AG04450 (cell line): ENCODE measurements at places on chromosomes 11 and 22.

GRCh38 chr11:131917634-131918384, 547.4 kb downstream of the NTM start:
- DNase-seq, result no peak

DNA sequence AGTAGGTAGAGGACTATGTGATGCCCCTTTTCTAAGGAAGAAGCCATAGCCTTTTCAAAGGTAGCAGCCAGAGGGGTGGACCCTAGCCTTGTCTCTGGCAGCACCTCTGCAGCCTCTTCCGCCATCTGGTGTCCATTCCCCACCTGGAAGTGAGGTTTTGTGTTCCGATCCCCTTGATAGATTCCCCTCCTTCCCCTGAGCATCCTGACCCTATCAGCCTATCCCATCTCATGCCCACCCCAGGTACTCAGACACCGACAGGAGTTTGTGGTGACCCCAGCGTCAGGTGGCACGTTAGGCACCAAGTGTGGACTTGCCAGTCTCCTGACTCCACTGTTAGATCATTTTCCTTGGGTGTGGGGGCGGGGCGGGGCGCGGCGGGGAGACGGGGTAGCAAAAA, 398 bp upstream of the FAM89B start:
- DNase-seq, result no peak

- DNase-seq, result no peak
Observed at GRCh38 chr11:28525636-28526405, 417.6 kb downstream of the METTL15 start.

- DNase-seq, result peak; percentile 27
Observed at GRCh38 chr11:43567396-43567975, 113.1 kb upstream of the HSD17B12 start.

GRCh38 chr11:108135845-108136544, 14.6 kb downstream of the ACAT1 start:
- no peak for DNase-seq

- DNase-seq, result no peak
Observed at GRCh38 chr11:125662689-125663088, 18.0 kb downstream of the ACRV1 start.

- no peak for DNase-seq
Observed at GRCh38 chr11:73510877-73511276, 87.0 kb downstream of the FAM168A start.

GRCh38 chr11:1853376-1854131, 670 bp downstream of the LSP1 start:
- DNase-seq, result no peak

- no peak for DNase-seq
Observed at GRCh38 chr11:73480677-73481076, 104.5 kb downstream of the RELT start.

GRCh38 chr11:127825183-127825582, 762.2 kb downstream of the ETS1 start:
- no peak for DNase-seq

DNA sequence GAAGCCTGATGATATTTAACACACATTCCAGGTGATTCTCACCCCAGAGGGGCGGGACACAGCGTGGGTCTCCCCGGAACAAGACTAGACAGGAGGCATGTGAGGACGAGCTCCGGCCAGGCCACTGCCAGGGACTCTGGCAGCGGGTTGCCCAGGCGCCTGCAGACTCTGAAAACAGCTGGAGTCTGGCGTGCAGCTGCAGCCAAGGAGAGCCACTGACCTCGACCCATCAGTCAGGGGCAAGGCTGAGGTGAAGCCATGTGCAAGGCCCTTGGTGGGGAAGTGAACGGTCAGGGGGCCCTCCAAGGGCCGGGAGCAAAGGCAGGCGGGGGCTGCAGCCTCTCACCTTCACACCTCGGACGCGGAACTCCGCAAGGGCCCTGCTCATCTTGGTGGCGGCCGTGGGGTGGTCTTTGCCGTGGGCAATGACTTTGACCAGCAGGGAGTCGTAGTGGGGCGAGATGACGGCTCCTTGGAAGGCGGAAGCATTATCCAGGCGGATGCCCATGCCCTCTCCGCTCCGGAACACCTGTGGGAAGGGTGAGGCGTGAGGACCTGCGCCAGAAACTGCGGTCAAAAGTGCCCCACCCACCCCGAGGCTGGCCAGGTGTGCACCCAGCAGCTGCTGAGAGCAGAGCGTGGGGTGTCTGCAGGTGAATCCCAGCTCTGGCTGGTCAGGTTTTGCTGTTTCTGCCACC, 6.7 kb downstream of the LRFN4 start:
- no peak for DNase-seq

- no peak for DNase-seq
Observed at GRCh38 chr11:45473341-45473895, 187.3 kb upstream of the SYT13 start.

- DNase-seq, result no peak
Observed at GRCh38 chr11:91932151-91932821, 292.3 kb upstream of the FAT3 start.

DNA sequence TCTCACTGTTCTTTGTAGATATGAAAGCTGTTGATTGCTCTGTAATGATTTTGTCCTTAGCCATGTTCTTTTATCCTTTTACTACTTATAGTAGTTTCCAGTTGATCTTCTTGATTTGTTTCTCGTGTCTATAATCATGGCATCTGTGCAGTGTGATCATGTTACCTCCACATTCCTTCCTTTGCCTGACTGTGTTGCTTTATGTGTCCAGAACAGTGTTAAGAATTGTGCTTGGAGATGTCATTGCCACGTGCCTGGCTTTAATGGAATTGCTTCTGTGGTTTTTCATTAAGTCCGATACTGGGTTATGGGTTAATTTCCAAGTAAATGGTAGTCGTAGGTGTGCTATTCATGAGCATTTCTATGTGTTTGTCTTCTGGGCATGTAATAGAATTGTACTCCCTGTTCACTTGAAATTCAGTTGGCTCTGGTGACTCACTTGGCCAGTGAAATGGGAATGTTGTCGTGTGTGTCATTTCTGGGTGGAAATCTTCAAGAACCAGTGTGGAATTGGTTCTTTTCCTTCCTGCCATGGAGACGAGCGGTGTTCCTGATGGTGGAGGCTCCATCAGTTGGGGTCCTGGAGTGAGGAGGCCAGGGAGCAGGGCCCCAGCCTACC, 6.8 kb downstream of the GTSE1 start:
- DNase-seq, result no peak

GRCh38 chr11:61710019-61710418, 29.8 kb downstream of the DAGLA start:
- no peak for DNase-seq

DNA sequence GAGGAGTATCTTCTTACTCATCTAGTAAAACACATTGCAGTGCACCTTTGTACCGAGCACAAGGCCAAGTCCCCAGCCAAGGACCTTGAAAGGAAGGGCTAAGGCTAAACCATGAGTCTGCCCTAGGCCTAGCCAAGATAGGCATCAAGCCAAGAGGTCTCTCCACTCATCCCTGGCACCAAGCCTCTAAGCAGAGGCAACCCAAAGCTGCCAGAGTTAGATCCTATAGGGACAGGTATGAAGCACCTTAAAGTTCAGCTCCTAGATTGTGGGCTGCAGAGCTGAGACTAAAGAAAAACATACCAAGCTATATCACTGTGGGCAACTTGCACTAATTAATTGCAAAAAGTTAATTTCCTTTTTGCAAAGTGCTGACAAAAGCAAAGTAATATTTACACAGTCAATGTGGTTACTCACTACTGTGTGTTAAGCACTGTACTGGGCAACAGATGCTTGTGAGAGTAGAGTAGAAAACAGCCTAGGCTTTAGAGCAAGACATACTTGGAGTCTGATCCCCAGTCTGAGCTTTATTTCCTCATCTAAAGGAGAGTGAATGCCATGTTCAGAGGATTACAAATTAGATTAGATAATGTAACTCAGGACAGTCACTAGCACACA, 7.2 kb downstream of the COA4 start:
- DNase-seq, result no peak

GRCh38 chr22:30426388-30427353, 1.1 kb downstream of the MTFP1 start:
- DNase-seq, result no peak

DNA sequence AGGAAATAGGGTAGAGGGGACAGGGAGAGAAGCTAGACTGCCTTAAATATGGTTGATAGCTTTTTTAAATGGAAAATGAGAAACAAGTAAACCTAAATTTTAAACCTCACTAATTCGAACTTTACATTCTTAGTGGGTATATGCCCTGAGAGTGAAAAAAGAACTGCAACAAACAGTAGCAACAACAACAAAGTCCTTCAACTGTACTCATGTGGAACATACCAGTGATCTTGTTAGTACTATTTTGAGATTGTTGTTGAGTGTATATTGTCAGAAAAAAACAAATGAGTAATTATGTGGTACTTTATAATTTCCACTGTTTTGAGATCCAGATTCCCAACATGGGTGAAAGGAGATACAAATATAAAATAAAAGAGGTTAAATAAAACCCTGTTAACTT, 88.9 kb upstream of the TNRC6B start:
- no peak for DNase-seq

DNA sequence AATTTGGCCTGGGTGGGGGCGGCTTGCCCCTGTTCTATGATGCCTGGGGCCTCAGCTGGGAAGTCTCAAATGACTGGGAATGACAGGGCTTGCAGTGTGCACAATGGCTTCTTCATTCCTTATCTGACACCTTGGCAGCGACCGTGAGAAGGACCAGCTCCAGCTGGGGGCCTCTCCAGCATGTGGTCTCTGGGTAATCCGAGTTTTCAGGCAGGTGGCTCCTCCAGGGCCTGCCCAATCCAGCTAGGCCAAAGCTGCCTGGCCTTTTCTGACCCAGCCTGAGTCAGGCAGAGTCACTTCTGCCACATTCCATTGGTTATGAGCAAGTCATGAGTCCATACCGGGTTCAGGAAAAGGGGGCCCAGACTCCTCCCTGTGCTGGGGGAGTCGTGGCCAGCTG, 646.0 kb downstream of the OPCML start:
- peak; percentile 75 for DNase-seq

DNA sequence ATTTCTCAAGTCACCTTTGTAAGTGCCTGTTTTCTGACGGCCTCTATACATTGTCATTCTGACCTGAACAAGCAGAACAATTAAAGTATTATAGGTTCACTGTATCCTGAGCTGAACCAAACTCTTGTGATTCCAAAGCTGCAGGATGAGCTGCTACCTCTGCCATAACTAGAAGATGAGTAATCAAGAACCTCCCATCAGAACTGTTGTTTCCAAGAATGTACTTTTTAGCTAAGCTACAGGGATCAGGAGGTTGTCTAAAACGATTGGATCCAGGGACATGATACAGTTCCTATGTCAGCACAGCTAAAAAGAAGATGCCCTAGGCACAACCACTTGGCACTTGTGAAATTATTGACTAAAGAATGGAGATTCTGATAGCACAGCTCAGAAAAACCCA, 288.4 kb upstream of the CCDC90B start:
- no peak for DNase-seq

- DNase-seq, result no peak
Observed at GRCh38 chr11:68504432-68505066, 44.0 kb downstream of the PPP6R3 start.

GRCh38 chr11:110050201-110050506, 43.0 kb upstream of the ZC3H12C start:
- no peak for DNase-seq

DNA sequence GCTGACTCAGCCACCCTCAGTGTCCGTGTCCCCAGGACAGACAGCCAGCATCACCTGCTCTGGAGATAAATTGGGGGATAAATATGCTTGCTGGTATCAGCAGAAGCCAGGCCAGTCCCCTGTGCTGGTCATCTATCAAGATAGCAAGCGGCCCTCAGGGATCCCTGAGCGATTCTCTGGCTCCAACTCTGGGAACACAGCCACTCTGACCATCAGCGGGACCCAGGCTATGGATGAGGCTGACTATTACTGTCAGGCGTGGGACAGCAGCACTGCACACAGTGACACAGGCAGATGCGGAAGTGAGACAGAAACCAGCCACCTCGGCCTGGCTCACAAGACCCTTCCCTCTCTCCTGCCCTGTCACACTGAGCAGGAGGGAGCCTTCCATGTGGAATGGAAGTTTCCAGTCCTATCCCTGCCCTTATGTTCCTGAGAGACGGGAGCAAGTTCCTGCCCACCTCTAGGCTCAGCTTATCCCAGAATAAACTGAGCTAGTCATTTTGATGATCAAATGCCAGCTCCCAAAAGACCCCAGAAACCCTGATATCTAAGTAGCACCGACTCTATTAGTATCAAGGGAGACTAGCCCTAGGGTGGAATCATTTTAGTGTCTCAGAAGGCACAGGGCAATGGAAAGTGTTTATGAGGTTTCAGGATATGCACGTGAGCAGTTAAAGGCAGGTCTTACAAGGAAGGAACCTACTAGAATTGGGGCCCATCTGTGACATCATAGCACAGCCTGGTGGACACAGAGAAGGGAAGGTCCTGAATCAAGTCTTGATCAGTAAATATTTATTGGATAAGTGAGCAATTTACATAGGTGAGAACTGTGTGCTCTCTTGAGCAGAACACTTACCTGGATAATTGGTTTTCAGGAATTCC, 6.3 kb upstream of the IGLL5 start:
- no peak for DNase-seq

DNA sequence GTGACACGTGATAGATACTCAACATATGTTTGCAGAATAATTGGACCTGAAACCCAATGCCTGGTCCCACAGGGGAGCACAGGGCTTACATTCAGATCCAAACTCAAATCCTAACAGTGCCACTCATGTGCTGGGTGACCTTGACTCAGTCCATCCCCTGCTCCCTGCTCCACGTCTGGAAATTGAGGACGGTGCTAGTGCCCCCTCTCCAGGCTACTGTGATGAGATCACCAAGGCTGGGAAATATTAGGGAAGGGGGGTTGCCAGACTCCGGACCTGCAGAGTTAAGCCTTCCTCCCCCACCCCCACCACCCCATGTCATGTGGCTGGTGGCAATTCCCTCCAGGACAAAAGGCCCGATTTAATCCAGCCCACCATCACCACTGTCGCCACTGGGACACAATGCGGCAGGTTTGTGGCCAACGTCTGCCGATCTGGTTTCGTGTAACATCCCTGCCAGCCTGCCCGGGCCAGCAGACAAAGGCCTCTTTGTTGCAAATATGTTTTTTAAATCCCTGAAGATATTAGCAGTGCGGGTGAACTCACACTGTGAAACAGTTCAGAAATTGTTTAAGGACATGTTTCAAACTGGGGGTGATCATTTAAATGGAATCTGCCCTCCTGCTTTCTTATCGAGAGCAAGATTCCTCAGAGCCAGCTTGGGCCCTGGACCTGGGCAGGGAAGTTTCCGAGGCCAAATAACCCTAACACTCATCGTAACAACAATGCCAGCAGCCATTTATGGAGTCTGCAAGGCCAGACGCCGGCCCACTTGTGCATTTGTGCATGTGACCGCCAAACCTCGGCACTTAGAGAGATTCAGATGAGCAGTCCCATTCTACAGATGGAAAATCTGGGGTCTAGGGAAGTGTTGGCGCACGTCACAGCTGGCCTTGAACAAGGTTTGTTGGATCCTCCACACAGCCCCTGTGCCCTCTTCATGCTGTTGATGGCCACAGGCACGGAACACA, 19.6 kb upstream of the MN1 start:
- no peak for DNase-seq
